SK-N-SH treated with all-trans-retinoic acid at 6 μM for 48 hours (cell line): ENCODE measurements at places on chromosomes 5 and 9.

GRCh38 chr9:115118879-115119218, 892 bp upstream of the TNC start:
- ATAC-seq: peak; percentile 74

DNA sequence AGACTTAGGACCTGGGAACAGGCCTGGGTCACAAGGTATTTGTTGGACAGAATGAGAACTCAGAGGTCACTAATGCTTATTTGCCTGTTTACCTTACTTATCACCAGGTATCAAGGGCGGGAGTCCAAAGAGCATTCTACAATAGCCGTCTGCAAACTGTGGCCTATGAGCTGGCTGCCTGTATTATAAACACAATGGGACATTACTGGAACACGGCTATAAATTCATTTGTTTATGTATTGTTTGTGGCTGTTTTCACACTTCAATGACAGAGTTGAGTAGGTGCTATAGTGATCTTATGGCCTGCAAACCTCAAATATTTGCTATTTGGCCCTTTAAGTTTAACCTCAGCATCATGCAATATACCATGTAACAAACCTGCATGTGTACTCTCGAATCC, 76.6 kb upstream of the ASTN2 start:
- ATAC-seq: no peak

- peak; percentile 83 for ATAC-seq
Measured at GRCh38 chr5:33281431-33281843, 159.3 kb upstream of the TARS1 start.

DNA sequence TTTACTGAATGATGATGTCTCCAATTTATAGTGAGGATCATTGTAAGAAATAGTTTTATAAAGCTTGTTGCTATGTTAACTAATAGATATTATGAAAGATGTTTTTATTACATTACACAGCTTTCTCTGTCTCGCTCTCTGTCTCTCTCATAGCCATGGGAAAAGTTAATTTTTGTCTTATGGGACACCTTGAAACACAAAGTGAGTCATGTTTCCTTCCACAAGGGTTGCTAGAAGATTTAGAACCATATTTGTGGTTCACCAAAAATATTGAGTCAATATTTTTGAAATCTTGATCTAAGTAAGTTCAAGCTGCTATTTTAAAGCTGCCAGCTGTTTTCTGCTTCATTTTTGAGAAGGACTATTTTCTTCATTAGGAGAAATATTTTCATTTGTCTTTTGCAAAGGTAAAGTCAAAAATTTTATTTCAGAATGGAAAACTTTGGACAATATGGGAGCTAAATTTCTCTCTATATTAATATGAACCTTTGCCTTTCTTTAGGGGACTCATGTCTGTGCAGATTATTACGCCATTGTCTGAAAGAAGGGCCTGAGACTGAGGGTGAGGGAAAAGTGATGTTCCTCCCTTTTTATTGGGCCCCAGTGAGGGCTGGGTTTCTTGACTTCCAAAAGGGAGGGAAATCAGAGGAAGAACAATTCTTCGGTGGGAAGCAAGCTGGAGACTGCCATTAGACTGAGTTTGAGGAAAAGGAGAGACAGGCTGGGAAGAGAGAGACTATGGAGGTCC, 87.9 kb upstream of the SLC24A2 start:
- ATAC-seq: no peak

- ATAC-seq: no peak
Measured at GRCh38 chr5:60526336-60526875, 173.6 kb downstream of the DEPDC1B start.

DNA sequence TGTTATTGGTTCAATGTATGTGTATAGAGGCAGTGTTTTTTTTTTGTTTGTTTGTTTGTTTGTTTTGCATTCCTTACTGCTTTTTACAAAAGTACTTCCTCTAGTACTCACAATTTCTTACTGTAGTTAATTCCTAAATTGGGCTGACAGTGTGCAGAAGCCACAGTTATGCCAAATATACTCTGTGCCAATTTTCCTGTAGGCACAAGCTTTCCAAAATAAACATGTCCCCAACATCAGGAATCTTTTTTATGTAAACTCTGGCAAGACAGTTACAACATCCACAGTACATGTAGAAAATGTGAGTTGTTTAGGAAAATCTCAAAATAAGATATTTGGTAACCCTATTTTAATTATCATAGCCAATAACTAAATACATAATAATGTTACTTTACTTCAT, 161.6 kb upstream of the TSLP start:
- ATAC-seq: peak; percentile 59

DNA sequence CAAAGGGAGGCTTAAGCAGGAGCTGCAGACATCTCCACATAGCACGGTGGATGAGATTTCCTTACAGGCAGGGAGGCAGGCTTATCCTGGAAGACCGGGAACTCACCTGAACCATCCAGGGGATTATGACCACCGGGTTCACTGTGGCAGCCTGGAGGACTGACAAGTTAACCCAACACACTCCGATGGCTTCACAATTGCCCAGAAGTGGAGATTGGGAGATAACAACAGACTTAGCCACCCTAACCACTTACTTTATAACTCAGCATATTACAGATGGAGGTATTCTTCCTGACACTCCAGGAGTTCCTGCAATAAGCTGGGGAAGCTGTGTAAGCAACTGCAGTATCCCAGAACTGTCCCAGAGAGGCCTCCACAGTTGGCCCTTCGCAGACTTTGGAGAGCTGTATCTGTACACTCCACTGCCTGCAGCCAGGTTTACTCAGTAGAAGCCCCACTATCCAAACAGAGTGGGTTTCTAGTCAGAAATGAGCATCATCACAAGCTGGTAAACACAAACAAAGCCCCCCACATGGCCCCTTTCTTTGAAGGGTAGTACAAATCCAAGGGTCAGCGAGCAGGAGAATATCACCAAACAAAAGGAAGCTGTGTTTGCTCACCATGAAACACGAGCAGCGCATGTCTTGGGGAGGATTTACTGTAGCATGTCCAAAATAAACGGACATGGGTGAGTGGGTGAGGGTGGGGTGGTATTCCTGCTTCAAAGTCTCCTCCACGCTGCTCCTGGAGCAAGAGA, 462.2 kb downstream of the RASEF start:
- ATAC-seq: peak; percentile 71

DNA sequence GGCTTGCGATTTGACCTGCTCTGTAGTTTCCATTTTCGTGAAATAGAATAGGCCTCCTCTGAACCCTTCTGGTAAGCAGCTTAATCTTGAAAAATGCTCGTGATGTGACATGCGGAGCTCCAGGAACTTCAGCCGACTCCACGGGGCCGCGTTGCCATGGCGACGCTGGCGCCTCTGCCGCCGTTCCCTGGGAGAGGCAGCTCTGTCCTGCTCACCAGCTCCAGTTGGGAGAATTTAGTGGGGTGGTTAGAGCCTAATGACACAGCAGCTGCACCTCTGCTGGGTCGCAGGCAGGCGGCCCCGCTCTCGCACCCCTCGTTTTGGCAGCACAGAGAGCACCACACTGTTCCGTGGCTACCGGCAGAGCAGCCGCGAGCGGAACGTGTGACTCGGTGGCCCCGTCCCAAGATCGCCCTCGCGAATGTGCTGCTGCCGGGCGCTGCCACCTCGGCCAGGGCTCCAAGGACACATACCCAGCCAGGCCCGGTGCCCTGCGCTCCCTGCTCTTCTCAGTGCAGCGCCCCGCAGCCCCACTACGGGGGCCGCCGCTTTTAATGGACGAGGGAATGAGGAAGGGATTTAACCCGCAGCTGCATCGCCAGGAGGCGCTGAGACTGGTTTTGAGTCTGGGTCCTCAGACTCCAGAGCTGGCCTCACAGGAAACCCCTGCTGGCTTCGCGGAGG, 131.2 kb upstream of the LMX1B start:
- no peak for ATAC-seq

GRCh38 chr5:119393746-119394145, 37.9 kb downstream of the TNFAIP8 start:
- peak; percentile 53 for ATAC-seq

GRCh38 chr5:143051244-143052058, 281.3 kb downstream of the ARHGAP26 start:
- ATAC-seq: peak; percentile 87

GRCh38 chr9:78026416-78026815, 5.2 kb downstream of the GNAQ start:
- ATAC-seq: no peak

DNA sequence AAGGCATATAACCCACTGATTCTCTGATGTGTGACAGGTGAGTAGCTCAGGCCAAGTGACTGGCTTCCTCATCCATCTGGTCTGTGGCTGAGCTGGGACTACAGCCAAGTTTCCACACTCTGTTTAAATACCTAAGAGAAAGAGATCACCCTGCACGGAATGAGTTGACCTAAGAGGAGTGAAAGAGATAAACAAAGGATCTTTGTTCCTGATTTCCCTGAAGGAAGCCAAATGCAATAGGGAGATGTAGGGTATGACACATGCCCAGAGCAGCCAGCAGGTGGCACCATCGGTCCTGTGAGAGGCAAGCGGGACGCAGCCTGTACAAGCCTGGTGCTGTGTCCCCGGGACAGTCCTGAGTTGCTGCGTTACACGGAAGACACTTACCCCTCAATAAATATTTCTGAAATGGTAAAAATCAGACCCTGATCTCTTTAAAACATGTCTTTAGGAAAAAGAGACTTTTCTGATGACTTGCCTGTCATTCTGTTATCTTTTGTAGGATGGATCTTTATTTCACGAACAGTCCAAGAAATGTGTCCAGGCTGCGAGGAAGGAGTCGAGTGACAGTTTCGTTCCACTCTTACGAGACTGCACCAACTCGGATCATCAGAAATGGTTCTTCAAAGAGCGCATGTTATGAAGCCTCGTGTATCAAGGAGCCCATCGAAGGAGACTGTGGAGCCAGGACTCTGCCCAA, 41.1 kb downstream of the GALNT12 start:
- peak; percentile 100 for ATAC-seq

DNA sequence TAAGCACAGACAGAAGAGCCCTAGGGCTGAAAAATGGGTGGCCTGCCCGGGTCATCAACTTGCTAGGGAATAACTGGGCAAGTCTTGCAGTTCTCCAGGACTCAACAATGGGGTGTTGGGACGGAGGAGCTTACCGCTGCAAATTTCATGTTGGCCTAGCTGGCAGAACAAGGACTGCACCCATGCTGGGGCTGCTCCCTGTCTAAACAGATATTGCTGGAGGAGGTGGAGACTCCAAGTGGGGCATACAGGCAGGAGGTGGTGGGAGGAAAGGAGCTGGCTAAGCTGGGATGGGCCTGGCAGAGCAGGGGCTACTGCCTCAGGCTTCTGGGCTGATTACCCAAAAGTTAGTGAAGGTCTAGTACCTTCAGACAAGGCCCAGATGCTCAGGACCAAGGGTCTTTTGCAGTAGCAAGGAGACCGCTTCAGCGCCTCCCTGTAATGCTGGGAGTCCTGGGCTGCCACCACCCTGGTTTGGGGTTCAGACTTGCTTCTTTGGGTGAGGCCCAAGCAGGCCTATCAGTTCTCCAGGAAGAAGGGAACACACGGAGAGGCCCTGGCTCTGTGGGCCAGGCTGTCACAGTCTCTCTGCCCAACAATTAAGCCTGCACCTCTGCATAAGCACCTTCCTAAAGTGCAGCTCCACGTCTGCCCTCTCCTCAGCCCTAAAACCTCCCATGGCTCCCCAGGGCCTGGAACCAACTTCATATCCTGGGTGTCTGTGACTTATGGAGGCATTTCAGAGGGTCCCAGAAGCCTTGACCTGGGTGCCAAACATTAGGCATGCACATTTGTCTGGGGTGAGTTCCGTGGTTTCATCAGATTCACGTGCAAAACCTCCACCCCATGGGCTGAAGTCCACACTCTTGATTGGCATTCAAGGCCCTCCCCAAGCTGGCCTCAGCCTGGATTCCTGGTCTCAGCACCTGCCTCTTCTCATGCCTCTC, 24.2 kb upstream of the KIF12 start:
- ATAC-seq: no peak

GRCh38 chr5:154410008-154410407, 35.8 kb upstream of the SAP30L start:
- ATAC-seq: no peak

- ATAC-seq: no peak
Measured at GRCh38 chr9:135941288-135941995, 19.7 kb downstream of the UBAC1 start.

DNA sequence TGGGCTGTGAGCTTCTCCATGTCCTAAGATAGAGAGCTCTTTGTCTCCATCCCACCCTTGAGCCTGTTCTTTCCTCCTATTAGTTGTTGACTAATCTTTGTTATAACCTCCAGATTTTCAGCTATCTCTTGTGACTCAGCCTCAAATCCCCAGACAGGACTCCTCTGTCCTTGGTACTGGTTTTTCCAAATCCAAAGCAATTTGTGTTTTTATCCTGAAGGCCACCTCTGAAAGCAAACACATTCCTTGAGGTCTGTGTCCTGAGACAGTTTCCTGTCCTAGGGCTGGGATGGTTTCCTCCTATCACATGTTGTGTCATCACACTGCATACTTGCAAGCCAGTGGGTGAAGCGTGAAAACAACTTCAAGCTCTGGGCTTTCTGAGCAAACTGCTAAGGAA, 8.5 kb downstream of the TNC start:
- no peak; the same call in 2 of the 3 replicates for ATAC-seq

DNA sequence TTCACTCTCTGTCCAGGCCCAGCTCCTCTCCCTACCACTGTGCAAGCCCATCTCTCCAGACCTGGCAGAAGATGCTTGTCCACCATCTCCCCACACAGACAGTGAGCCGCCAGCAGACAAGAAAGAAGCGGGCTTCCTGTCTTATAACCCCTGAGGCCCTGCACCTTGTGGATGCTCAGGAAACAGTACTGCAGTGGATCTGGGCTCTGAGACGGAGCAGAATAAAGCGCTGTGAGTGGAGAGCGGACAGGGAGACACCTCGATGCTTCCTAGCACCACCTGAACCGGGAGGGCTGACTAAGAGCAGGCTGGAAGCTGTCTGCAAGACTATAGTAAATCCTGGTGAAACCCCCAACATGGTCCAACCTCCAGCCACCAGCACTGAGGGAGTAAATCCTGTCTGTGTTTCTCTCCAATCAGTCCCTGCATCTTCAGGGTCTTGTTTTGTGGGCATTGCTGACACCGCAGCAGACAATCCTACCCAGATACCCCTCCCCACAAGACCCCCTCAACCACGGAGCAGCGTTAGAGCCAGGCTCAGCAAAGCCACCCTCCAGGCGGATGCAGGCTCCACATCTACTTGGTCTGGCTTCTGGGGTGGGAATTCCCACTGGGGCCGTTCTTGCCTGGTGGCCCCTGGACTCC, 18.7 kb downstream of the ORM2 start:
- peak; percentile 3 for ATAC-seq

DNA sequence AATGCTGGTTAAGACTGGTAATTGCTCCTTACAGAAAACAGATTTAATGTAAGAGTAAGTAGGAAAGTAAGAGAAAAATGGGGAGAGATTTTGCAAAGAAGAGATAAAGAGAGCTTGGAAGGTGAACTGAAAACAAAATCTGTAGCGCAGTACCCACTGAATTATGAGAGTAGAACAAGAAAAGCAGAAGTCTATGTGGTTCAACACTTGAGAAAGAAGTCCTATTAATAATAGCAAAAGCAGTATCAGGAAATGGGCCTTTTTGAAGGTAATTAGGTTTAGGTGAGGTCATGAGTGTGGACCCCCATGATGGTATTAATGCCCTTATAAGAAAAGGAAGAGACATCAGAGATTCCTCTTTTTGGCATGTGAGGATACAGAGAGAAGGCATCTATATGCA, 460.6 kb downstream of the CETN3 start:
- ATAC-seq: no peak
